Fibroblast of mammary gland (primary cell): ENCODE measurements at places on chromosomes 3 and 15.

DNA sequence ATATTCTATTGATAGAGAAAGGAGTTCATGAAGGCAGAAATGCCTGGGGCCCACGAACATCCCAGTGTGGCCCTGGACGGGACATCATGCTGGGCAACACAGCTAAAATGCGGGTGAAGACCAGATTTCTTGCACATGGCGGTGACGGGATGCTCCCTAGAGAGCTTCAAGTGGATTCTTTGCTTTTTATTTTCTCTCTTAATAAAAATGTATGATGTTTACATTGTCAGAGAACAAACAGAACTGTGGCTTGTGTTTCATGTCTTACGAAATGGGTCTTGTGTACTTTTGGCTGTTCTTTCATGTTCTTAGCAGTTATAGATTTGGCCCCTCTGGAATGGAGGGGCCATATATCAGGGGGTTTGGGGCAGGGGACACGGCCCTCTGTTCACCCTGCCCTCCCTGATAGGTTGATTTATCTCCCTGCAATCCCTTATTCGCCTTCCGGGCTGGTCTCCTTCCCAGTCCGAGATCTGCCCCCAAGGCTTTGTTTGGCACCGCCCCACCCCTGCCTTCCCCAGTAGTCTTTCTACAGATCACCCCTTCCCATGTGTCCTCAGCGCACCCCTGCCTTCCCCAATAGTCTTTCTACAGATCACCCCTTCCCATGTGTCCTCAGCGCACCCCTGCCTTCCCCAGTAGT is 68.7 kb upstream of the CGNL1 start:
- DNase-seq: no peak

DNA sequence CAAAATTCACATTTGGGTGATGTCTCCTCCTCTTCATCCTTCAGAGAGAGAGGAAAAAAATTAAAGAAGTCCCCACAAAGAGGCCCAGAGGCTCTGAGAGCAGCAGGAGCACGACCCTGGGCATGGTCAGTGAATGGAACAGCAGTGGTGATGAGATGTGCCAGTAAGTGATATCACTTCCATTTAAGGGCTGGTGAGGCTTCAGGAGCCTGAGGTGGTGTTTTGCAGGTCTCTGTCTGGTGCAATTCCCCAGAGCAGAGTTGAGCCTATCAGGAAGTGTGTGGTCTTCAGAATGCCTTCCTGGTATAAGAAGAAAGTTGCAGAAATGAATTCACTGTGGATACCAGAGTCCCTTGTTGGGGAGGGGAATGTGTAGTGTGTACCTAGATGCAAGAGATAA is 21.4 kb downstream of the ERICH6 start:
- DNase-seq: no peak

DNA sequence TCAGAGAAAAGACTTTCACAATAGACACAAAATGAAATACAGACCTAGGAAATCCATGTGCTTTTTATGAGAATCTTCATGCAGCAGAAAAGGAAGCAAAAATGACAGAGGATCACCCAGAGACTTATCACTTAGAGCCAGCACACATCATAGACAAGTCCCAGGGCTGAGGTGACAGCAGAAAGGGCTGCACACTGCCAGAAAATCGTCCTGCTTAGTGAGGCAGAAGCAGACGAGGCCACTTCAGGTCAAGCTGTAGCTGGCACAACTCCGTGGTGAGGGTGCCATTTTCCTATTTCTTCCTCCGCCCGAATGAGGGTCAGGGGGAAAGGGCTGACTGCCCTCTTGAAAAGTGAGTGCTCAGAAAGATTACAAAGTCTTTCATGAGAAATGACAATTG is 95.9 kb upstream of the TNIK start:
- no peak for DNase-seq

DNA sequence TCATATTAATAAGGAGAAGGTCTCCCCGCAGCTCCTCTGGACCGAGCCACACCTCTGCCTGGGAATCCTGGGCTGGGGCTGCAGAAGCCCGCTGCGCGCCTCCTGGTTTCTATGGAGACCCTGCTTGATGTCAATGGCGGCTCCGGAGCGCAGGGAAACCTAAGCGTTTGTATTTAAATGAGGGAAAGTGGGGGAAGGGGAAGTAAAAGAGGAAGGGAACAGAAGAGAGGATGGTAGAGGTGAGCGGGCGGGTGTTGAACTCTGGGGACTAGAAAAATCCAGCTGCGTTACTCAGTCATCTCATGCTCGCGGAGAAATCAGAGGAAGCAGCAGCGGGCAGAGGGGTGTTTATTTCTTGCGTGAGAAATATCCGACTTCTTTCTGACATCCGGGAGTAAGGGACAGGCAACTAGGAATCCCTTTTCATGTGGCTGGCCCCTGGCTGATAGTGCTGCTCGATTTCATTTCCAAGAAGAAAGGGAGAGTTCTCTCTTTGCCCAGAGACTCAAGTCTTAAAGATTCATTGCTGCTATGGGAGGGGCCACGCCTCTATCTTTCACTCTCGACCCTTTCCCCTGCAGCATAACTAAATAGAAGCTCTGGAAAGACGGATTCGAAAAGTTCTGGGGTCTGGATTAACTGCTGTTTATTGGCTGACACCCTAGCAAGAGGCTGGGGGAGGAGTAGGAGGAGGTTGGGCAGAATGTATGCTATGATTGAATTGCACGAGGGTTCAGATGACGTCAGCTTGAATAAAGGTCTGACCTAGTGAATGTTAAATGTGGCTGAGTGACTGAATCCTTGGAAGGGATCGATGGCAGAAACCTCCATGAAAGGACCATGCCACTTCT is 110.5 kb upstream of the GAP43 start:
- DNase-seq: peak; percentile 77

DNA sequence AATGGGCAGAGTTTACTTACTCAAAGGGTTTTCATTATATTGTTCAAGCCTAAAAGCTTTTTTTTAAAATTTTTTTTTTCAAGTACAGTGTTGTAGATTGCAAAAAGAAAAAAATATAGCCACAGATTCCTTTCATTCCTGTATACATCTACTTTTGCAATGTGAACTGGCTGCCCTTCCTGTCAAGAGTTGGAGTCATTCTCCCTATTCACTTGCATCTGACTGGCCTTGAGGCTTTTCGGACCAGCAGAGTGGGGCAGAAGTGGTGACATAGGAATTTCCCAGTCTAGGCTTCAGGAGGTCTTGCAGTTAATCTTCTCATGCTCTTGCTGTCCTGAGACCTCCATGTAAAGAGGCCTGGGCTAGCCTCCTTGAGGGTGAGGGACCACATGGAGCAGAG is 218.3 kb upstream of the CFAP20DC start:
- no peak for DNase-seq

DNA sequence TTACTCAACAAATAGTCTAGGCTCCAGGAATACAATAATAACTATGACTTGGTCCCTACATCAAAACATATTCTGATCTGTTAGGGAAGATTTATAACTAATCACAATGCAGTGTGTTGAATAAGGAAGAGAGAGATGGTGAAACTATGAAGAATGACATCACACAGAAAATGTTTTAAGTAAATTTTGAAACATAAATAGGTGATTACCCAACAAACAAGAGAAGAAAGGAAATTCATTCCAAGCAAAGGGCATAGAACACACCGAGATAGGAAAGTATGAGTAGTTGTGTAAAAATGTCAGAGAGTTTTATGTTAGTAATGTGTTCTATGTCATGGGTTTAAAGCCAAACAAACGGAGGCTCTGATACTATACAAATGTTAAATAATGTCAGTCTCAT is 13.4 kb downstream of the SEC62 start:
- peak; percentile 61 for DNase-seq

- DNase-seq: no peak
Measured at GRCh38 chr3:139110072-139110830, 65.6 kb upstream of the PRR23C start.

DNA sequence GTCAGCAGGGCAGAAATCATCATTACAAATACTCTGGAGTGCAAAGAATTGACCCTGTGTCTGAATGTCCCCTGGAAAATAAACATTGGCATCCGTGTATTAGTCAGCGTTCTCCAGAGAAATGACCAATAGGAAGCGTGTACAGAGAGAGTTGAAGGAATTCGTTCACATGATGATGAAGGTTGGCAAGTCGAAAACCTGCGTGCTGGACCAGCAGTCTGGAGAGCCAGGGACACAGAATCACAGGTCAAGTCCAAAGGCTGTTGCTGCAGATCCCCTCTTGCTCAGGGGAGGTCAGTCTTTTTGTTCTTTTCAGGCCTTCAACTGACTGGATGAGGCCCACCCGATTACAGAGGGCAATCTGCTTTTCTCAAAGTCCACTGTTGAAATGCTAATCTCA is 16.6 kb downstream of the GP9 start:
- peak; percentile 33 for DNase-seq

GRCh38 chr15:77632534-77633133 is at the start of gene LINGO1:
Gene LINGO1 (minus strand): TSS chr15:77632912. CDS start chr15:77632315, 597 bp downstream.
- peak; percentile 2 for DNase-seq

DNA sequence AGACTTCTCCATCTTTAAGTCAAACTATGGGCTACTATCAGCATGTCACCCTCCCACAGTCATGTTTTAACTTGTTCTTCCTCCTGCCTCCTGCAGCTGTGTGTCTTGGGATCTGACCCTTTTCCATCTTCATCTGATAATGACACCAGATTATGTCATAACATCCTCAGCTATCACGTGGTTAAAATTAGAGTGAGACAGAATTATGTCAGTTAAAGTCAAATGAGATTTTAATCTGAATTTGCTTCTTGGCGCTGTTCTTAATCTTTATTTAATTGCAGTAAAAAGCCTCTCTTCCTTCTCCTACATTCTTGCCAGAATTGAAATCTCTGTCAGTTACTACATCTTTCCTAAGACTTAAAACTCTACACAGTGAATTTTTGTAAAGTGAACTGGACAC is 107.2 kb downstream of the ARPP21 start:
- no peak for DNase-seq

DNA sequence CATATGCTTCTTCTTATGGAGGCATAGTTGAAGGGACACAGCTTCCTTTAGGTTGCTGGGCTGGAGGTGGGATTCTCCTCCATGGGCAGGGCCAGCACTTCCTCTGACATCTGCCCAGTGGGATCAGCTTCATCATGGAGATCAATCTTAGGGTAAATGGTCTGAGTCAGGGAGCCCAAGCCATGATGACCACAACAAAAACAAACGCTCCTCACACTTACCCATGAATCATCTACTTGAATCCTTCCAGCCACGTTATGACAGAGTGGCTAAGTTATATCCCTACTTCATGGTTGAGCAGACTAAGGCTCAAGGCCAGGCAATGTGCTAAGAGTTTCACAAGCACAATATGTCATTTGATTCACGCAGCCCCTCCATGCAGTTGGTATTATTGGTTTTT is 87.2 kb upstream of the NMNAT3 start:
- DNase-seq: peak; percentile 93
